ENCODE measurements at places on chromosomes 1 and 21.

DNA sequence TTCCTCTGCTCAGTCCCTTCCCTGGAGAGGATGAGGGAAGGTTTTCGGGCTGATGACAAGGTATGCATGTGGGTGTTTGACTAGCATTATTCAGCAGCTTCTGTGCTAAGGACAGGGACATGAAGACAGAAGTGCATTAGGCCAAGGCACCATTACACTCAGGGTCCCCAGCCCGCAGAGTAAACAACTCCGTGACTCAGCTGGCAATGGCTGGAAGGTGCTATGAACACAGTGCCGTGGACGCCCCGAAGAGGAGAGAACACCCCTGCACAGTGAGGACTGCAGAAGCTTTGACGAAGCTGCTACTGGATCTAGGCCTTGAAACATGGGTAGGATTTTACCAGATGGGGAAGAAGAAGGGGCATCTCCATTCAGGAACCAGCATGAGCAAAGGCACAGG, 13.7 kb upstream of the EPS8L3 start:
- DNase-seq: no peak

DNA sequence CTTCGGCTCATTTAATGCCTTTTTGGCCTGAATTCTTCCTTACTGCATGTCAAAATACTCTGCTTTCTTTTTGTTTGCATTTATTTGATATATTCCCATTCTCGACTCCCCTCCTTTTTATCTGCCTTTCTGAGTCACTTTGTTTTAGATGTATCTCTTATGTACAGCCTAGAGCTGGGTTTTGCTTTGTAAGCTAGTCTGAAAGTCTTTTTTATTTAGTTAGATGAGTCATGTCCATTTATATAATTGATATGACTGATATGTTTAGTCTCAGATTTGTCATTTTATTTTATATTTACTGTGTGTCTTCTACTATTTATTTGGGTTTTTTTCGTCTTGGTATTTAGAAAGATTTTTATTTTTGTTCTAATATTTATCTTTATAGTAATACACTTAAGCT, 33.6 kb upstream of the GNG5 start:
- DNase-seq: no peak

- DNase-seq: no peak
These were observed 72.1 kb downstream of the UCK2 start for GRCh38 chr1:165899461-165899941.

- DNase-seq: no peak
These were observed 183.0 kb upstream of the HOOK1 start for GRCh38 chr1:59631561-59632255.

GRCh38 chr1:32180186-32181060, 948 bp downstream of the TXLNA start:
- DNase-seq: no peak

DNA sequence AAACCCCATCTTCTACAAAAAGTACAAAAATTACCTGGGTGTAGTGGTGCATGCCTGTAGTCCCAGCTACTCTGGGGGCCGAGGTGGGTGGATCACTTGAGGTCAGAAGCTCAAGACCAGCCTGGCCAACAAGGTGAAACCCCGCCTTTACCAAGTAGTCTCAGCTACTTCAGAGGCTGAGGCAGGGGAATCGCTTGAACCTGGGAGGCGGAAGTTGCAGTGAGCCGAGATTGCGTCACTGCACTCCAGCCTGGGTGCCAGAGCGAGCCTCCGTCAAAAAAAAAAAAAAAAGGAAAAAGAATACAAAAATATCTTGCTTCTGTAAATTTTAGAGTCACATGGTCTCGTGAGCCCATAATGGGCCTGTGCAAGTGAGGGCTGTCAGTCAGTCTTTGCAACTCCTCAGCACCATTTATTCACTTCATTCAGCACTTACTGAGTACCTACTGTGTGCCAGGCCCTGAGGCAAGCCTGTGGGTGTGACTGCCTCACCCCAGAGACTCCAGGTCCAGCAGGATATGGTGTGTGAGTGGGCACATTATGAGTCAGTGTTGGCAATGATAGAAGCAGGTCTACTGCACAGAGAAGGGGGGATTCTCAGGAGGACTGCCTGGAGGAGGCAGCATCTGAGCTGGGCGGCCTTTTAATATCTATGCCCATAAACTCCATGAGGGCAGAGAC, 46.8 kb upstream of the TARDBP start:
- DNase-seq: no peak

- DNase-seq: no peak
These were observed 70.1 kb upstream of the CCDC190 start for GRCh38 chr1:162930976-162931560.

GRCh38 chr1:31105646-31106045, 40.1 kb upstream of the PUM1 start:
- DNase-seq: no peak

- no peak for DNase-seq
These were observed 612.0 kb downstream of the MATN1 start for GRCh38 chr1:30111431-30111830.

- DNase-seq: no peak
These were observed 87.7 kb downstream of the INTS7 start for GRCh38 chr1:211947396-211948295.

GRCh38 chr1:12130466-12131130, 36.2 kb upstream of the TNFRSF1B start:
- DNase-seq: no peak

DNA sequence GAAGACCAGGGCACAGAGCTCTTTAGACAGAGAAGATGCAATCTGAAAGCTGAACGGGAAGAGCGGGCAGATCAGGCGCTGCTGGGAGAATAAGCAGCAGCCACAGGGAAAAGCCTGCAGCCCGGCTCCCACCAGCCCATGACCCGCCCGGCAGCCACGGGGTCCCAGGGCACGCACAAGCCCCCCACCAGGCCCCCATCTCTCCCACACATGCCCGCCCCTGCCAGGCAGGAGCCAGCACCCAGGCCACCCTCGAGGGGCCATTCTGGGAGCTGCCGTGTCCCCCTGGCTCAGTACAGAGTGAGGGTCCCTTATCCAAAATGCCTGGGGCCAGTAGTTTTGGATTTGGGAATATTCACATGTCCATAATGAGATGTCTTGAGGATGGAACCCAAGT, 16.3 kb downstream of the SLC19A1 start:
- no peak for DNase-seq

- DNase-seq: no peak
These were observed 744.2 kb downstream of the USP25 start for GRCh38 chr21:16473988-16474387.

- peak; percentile 98 for DNase-seq
These were observed 2.0 kb upstream of the PIP5K1A start for GRCh38 chr1:151196292-151196800.

DNA sequence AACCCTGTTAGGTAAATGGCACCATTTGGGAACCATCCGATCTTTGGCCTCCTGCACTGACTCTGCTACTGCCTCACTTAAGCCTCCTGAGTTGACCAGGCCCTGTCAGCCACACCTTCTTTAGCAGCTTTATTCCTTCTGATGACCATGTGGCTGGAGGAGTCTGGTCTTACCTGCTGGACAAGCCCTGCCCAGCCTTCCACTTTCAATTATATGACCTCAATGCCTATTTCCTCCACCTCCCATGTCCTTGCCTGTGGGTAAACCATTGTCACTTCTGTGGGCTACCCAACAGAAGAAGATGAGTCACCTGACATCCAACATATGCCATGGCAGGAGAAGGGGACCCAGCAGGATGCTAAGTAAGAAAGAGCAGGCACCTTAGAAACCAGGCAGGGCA, 393.8 kb downstream of the NTNG1 start:
- DNase-seq: no peak

DNA sequence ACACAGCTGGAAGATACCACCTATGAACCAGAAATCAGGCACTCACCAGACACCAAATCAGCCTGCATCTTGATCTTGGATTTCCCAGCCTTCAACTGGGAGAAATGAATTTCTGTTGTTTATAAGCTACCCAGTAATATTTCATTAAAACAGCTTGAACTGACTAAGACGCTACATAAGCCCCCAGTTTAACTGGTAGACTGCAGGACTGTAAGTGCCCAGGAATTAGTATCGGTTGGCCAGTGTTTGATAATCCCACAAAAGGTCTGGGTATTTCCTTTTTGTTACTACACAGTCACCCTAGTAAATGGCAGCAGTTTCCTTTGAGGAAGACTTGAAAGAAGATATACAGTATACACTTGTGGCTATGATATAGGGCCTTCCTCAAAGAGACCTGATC, 7.3 kb upstream of the SLC35D1 start:
- no peak for DNase-seq

DNA sequence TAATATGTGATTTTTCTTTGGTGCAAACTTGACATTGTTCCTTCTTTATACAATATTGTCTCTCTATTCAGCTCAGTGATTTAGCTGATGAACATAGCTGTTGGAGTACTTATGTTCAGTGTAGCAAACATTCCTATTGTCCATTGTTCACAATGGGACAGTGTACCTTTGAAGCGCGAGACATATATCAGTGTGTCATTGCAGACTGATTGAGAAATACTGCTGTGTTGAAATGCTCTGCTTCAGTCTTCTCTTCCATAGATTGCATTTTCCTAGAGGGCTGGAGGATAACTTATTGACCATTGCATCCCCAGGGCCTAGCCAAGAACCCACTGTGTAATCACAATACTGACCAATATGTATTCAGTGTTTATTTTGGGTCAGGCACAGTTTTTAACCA, 46.5 kb downstream of the HLX start:
- no peak for DNase-seq

DNA sequence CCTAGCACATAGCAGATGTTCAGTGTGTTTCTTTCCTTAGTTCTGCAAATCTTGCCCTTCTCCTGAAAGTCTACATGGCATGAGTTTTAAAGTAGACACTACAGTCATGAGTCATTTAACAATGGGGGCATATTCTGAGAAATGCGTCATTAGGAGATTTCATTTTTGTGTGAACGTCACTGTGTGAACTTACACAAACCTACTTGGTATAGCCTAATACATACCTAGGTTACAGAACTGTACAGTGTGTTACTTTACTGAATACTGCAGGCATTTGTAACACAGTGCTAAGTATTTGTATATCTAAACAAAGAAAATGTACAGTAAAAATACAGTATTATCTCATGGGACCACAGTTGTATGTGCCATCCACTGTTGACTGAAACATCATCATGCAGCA, 10.0 kb downstream of the TTF2 start:
- no peak for DNase-seq

DNA sequence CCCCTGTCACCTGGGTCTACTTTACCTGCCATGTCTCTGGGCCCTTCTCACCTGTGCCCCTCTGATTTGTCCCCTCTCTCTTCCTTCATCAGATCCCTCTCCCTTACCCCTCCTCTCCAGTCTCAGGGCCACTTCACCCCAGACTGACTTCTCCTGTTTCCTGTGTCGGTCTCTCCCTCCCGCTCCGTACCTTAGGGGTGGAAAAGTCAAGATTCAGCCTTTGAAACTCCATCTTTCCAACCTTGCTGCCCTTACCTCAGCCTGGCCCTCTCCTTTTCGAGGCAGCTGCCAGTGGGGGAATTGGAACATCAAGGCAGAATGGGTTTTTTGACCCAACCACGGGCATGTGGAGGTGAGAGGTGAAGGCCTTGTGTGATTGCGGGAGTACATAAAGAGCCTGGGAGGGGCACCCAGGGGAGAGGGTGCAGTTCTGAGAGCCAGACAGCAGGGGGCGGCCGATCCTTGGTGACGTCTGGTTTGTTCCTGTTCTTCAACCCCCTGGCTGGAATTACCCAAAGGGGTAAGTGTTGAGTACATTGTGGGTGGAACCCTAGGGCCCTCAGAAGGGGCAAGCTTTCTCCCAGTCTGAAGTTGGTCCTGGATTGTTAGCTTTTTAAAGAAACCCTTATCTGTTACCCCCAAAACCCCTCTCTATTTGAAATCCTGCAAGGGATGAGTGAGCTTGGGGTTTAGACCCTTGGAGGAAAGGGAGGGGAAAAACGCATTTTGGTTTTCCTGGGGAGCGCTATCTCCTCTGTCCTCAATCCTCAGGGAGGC, 12.3 kb upstream of the DMBX1 start:
- DNase-seq: peak; percentile 33

DNA sequence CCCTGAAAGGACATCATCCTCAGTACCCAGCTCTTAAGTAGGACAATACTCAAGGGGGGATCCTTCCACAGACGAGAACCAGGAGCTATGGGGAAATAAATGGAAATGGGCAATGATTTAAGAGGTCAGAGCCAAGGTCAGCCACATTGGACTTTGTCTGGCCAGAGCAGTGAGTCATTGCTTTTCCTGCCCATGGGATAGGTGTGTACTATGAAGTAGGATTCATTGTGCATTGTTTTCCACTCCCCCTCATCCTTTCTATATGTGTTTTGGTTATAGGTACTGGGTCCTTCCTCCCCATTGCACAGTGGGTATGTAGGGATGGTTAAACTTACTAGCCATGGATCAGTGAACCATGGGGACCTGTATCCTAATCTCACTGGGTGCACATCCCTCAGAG, 328.9 kb upstream of the USP25 start:
- DNase-seq: no peak

DNA sequence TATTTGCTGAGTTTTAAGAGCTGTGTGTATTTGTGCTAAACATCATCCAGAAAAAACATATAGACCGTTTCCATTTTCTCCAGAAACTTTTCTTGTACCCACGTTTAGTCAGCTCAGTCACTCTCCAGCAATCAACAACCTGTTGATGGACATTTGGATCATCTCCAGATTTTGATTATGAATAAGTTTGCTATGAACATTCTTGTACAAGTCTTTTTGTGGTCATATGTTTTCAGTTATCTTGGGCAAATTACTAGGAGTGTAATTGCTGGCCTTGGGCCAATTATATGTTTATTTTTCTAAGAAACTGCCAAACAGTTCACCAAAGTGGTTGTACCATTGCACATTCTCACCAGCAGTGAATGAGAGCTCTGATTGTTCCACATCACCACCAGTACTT, 221.8 kb downstream of the CENPF start:
- DNase-seq: no peak

- DNase-seq: no peak
These were observed 33.5 kb downstream of the PCAT6 start for GRCh38 chr1:202844259-202844658.

GRCh38 chr1:185474440-185475149, 157.6 kb upstream of the IVNS1ABP start:
- DNase-seq: no peak

DNA sequence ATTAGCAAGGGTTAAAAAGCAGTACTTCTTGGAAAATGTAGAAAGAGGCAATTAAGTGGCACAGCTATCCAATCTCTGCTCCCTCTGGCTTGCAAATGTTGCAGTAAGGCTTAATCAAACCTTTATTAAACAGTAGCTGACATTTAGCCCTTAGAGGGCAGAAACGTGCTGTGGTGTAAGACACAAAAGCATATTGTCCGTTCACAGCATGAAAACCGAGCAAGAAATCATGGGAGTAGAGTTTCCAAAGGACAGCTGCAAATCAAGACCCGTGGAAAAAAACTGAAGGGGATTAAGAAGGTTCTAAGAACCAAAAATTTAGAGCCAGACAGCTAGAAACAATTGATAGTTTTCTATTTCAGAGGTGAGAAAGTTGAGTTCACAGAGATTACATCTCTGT, 13.1 kb downstream of the ZP4 start:
- no peak for DNase-seq

- DNase-seq: no peak
These were observed 25.6 kb downstream of the TOMM20 start for GRCh38 chr1:235102993-235103411.

DNA sequence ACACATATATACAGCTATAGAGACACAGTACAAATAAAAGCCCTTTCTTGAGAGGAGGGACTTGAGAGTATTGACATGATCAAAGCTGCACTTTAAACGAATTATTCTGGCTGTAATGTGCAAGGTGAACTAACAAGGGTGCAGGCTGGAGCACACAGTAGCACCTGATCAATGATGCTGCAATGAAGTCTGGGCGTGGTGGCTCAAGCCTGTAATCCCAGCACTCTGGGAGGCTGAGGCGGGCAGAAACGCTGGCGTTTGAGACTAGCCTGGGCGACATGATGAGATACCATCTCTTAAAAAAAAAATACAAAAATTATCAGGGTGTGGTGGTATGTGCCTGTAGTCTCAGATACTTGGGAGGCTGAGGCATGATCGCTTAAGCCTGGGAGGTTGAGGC, 14.1 kb upstream of the CTH start:
- no peak for DNase-seq

Data from NCI-H526 (cell line).